ENCODE measurements at places on chromosomes 11 and 22. TPM values are rescaled to one million over a fixed set of nuclear protein-coding genes. Genes with fewer than 3 reads are reported as not detected.

- no peak for DNase-seq
Measured at GRCh38 chr11:66631883-66632282, 6.6 kb upstream of the RBM4 start.

GRCh38 chr11:110571081-110571720 lies 141.0 kb downstream of the ARHGAP20 start:
- DNase-seq, result no peak

DNA sequence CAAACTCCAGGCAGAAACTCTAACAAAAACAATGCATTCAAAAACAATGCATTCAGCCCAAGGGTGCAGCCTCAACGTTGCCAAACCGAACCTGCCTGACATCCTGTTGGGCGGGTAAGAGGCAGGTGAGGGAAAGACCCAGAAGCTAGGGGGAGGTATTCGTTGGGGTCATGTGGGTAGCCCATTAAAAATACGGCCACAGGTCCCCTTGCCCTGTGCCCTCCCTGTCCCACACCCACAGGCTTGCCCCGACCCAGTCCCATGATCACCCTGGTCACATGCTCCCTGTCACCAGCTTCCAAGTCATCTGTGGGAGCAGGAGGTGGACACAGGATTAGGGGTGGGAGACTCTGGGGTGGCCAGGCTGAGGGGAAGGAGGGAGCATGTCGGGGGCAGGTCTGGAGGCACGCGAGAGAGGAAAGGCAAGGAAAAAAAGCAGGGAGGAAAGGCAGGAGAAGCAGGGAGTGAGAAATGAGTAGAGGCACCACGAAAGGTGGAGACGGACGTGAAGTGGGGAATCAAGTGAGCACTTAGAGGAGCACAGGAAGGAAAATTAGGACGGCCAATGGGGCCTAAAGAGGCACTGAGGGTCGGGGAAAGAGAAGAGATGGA lies 683 bp downstream of the PLA2G6 start:
- DNase-seq, result no peak

GRCh38 chr11:70140711-70141485 lies 62.2 kb upstream of the FADD start:
- DNase-seq, result no peak

GRCh38 chr11:9179141-9179540 lies 86.0 kb downstream of the DENND5A start:
- DNase-seq, result no peak

The FOXRED2 gene
- 53.8 TPM for total RNA-seq

The PKNOX2 gene
- 1.1 TPM for total RNA-seq

GRCh38 chr22:43375951-43376455 lies 32.8 kb upstream of the SCUBE1 start:
- no peak for DNase-seq

DNA sequence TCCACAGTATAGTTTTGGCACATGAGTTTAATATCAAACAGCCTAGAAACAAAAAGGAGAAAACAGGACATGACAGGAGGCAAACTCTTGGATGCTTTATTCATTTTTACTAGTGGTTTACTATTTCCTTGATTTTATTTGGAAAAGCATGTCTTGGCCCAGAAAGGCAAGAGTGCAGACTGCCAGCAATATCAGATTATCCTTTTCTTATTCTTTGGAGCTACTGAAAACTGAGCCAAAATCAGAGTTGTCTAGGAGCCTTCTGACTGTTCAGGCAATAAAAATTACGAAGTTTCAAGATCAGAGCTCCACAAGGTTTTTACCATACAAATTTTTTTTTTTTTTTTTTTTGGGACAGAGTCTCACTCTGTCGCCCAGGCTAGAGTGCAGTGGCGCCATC lies 16.0 kb downstream of the CELF1 start:
- DNase-seq, result no peak

GRCh38 chr11:88341522-88342251 lies 4.2 kb upstream of the CTSC start:
- no peak for DNase-seq

DNA sequence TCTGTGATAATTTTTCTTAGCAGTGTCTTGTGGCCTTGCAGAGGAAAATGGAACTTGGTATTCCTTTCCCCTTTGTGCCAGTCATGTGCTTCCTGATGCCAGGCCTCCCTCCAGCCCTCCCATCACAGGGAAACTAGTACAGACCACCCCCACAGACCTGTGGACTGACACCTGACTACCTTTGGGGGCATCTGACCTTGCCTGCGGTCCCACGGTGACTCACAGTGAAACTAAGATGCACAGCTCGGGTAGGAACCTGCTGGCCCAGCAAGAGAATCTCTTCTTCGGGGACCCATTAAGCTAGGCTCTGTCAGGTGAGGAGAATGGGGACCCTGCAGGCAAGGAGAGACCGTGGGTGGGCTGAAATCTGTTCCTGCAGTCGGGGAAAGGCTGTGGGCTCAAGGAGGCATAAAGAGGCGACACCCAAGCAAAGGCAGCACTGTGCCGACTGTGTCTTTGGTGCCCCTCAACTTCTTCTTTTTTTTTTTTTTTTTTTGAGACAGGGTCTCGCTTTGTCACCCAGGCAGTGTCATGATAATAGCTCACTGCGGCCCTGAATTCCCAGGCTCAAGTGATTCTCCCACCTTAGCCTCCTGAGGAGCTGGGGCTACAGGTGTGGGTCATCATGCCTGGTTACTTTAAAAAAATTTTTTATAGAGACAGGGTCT lies 20.8 kb upstream of the PEX26 start:
- DNase-seq, result no peak

- no peak for DNase-seq
Measured at GRCh38 chr11:72343006-72343756, 91.2 kb downstream of the CLPB start.

DNA sequence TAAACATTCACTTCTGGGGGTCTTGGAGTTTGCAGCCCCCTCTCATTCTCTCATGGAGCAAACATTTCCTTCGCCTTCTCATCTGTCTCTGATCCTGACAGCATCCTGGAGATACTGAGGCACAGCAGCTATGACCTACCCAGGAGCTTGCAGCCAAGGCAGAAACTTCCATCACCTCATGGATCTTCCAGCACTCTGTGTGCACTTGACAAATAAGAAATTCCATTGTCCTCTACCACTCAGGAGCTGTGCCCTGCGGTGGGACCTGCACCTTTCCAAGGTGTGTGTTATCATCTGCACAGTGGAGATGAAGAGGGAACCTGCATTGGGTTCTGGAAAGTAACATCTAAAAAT lies 49.1 kb downstream of the GGTLC2 start:
- no peak for DNase-seq

The THRSP gene
- total RNA-seq, result not detected

The IFTAP gene
- total RNA-seq, result 25.3 TPM

Data from A673 (cell line).